ENCODE measurements at places on chromosomes 12 and 14.
A peak's percentile ranks its signal among the peaks of the same experiment; 100 is the strongest.

DNA sequence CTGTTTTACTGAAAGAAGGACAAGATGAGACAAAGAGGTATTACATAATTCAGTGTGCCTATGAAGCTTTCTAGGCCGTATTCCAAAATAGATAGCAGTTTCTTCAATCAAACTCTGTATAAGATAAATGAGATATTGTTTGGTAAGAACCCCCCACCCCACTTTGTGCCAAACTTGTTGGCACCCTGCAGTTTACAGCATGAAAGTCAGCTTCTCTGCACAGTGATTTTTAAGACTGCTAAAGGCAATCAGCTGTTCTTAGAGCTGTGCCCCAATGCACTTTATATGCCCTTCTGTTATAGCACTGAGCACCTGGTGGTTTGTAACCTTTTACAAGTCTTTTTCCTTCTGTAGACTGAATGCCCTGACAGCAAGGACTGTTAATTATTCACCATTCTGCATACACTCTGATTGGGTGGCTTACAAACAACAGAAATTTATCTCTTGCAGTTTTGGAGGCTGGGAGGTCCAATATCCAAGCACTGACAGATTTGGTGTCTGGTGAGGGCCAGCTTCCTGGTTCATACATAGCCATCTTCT lies 76.7 kb downstream of the ANO4 start:
- no peak for DNase-seq

DNA sequence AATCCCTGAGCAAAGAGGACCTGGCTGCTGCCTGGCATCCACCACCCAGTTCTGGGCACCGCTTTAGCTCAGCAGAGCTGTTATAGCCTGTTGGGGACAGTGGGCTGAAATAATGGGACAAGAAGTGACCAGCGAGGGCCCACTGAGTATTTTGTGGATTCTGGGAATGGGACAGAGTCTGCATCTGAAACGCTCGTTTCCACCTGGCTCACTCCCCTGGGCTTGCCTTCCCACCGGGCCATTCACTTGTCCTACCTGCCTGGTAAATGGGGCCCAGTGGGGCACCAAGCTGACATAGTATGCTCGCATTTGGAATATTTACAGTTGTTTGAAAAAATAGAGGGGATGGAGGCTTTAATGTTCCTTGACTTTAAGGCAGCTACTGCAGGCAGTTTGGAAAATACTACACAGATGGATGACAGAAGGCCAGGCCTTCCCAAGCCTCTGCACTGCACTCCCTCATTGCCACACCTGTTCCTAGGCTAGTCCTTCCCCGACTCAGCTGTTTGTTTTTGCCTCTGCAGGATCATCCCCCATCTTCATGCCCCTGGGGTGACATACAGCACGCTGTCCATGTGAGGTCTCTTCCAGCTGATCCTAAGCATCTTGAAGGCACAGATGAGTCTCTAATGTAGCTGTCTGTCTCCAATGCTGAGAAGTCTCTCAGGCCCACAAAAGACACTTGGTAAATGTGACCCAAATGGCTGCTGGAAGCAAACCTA lies 61.3 kb upstream of the DICER1 start:
- DNase-seq: no peak

GRCh38 chr12:46493150-46493833 lies 120.7 kb upstream of the SLC38A2 start:
- no peak for DNase-seq

DNA sequence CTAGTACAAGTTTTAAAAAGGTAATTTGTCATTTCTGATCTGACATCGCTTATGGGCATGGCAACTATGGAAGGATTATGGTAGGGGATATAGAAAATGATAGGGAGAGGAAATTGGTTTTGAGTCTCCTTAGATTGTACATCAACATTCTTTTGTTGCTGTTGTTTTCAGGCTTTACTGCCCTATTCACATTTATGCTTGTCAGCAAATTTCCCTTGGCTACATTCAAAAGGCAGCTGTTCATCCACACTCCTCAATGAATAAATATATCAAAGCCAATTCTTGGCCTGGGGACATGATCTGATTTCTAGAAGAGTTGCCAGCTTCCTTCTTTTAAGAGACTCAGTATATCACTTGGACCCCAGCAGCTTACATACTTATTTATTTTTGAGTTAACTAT lies 283.4 kb downstream of the CEP128 start:
- DNase-seq: no peak

DNA sequence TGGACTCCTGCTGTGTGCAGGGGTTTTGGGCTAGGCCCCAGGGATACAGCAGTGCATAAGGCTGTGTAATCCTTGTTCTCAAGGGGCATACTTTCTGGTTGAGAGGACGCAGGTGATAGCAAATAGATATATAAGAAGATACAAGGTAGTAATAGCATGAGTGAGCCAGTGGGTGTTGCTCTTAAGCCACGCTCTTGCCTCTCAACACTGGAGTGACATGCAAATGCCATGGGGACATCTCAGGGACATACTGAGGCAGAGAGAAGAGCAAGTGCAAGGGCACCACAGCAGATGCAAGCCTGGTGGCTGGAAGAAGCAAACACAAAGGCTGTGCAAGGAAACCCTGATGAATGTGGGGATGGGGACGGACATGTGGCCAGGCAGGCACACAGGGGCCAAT lies 223.3 kb downstream of the CHST11 start:
- peak; percentile 44 for DNase-seq

DNA sequence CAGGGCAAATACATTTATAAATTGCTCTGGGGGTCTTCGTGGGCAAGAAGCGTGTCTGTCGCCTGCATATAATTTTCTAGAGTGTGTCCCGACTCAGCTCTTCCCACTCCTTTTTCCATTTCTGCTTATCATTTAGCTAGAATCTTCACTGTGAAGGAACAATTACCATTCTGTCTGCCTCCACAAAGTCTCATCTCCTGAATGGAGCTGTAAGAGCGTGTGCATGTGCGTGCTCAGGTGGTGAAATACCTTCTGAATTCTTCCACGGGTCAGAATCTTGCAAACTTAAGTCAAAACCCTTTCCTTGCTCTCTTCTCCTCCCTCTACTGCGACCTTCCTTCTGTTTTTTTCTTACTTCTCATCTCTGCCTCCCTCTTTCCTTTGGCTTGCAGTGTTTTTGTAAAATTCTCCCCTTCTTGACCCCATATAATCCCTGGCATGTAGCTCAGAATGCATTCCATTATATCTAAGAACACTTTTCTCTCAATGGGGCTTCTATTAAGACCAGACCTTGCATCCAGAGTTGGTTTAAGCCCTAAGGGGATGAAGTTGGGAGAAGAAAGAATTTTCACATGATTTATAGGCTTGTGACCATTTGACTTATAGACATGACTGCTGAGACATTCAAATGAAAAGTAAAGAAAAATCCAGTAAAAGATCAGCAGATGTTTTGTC lies 25.0 kb upstream of the GSG1 start:
- no peak for DNase-seq

DNA sequence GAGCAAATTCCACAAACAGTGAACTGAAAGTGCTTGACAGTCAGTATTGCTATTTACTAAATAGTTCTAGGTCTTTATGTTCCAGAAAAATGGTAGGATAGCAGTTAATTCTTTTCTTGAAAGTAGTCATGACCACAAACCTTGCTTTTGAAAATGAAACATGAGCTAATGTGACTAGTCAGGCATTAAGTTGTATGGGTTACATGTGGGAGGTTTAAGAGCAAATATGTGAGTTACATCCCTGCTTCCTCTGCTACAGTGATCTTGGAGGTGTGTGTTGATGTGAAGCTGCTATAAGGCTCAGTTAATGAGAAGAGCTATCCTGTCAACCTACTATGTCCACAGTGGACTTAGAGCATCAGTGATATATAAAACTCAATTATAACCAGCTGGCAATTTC lies 741.6 kb downstream of the FSCB start:
- no peak for DNase-seq

DNA sequence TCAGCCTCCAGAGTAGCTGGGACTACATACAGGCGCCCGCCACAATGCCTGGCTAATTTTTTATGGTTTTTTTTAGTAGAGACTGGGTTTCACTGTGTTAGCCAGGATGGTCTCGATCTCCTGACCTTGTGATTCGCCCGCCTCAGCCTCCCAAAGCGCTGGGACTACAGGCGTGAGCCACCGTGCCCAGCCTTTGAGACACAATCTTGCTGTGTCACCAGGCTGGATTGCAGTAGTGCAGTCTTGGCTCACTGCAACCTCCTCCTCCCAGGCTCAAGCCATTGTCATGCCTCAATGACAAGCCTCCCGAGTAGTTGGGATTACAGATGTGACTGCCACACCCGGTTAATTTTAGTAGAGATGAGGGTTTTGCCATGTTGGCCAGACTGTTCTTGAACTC lies 21.3 kb upstream of the STRN3 start:
- no peak for DNase-seq

DNA sequence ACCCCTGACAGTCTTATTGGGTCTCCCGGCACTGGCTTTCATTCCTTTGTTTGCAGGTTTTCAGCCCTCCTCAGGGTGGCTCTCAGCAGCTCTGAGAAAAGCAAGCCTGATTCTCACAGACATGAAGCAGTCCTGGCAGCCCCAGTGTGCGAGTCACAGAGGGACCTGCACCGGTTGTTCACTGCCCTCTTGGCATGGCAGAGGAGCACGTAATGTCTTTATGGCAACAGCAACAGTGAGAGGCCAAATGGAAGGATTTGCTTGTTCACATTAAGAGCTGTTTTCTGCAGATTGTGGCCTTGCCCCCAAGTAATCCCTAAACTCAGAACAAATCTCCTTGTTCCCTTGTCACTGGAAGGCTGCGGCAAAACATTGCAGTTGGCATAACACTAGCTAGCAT lies 3.4 kb downstream of the KCNA5 start:
- DNase-seq: no peak

- no peak for DNase-seq
These were observed 285.2 kb upstream of the SYT10 start for GRCh38 chr12:33724867-33725266.

DNA sequence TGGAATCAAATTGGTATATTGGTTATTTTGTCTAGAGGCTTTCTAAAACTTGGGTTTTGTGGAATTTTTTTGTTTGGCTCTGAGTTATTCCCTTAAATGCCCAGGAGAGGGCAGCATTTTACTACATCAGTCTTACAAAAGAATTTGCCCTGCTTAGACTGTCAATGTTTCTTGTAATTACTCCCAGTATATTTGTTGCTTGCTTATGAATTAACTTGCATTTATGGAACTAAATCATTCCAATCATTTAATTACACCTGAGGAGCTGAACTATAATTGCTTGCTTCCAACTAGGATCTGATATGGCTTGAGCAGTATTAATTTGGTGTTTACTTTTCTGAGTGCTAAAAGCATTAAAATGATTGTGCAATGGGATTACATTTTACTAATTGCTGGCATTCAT lies 48.7 kb downstream of the MIPOL1 start:
- DNase-seq: peak; percentile 48

- DNase-seq: no peak
These were observed 27.6 kb upstream of the LRP6 start for GRCh38 chr12:12294215-12295005.

DNA sequence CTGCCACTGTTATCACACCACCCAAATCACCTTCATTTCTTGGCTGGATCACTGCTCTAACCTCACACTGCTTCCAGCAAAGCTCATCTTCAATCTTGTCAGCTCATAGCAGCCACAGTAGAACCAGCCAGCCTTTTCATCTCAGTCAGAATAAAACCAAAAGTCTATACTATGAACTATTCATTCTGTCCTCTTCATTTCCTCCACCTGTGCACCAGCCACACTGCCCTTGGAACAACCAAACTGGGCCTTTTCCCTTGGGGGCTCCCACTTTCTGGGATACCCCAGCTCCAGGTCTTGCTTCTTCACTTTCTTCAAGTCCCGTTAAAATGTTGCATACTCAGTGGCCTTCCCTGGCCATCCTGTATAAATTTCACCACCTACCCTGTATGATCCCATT lies 234.4 kb upstream of the DAAM1 start:
- DNase-seq: no peak

GRCh38 chr12:29426498-29426897 lies 45.5 kb upstream of the ERGIC2 start:
- no peak for DNase-seq

DNA sequence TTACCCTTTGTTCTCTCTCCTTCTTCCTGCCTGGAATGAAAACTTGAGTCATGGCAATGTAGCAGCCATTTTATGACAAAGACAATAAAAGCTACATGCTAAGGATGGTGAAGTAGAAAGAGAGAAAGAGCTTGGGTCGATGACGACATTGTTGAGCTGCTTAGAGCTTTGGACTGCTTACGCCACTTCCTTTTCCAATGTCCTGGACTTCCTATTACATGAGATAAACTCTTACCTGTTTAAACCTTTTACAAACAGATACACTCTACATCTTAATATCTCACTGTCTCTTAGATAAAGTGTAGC lies 70.1 kb downstream of the PEBP1 start:
- no peak for DNase-seq

GRCh38 chr14:90703841-90704737 lies 112.1 kb downstream of the TTC7B start:
- DNase-seq: no peak

DNA sequence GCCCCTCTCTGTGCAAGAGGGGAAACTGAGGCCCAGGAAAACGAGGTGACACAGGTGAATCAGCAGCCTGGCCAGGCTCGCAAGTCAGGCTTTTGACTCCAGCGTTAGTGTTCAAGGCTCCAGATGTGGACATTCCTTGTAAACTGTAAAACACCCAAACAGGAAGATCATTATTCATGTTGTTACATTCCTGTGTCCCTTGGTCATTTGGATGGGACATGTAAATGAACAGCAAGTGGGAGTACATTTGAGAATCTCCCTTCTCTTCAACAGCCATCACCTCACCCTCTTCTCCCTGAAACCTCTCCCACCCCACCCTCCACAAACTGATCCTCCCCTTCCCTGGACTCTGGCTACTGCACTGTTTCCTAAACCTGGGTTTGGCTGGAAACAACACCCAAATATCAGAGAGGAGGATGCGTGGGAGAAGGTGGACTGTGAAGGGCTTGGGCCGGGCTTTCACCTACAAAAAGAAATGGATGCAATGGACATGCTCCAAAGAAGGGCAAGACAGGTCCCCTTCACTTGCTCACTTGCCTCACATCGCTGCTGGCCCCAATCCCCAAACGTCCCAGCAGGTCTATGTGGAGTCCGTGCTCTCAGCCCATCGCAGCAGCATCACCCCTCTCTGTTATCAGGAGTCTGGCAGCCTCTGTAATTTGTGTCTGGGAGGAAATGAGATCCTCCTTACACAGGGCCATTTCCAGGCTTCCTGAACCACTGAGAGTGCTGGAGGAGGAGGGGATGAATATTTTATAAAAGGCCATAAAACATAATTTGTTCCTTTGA lies 76.7 kb downstream of the GALNT8 start:
- DNase-seq: no peak

DNA sequence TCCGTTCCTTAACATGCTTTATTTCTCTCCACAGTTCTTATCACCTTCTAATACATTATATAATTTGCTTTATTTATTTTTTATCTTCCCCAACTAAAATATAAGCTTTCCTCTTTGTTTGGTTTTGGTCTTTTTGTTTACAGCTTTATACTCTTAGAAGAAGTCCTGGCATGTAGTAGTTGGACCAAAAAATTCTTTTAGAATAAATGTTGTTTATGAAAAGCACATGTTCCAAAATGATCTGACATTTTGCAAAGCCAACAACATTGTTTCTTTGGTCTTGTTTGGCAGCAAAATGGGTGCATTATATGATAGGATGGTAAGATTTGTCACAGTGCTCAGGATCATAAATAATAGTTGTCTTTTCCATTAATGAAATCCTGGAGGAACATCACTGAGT lies 312.5 kb downstream of the LRIG3 start:
- DNase-seq: no peak
